ENCODE measurements at places on chromosomes 1 and 21.

DNA sequence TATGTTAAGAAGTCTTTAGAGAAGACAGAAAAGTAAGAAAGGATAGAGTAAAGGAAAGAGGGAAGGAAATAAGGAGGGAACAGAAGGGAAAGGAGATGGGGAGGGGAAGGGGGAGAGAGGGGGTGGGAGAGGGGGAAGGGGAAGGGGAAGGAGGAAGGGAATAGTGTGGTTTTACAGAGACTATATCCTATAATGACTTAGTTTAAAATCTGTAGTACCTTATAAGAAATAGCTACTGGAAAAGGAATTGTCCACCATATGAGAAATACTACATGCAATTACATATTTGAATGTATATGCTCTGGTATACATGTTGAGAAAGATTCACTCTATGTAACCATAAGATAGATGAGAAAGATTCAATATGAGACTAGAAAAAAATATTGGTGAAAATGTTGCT is 1042.3 kb downstream of the BRINP3 start:
- DNase-seq, result no peak

GRCh38 chr1:227166559-227166958 is 151.7 kb downstream of the CDC42BPA start:
- DNase-seq, result no peak

- no peak for DNase-seq
Observed at GRCh38 chr1:40039245-40039756, 1.2 kb upstream of the CAP1 start.

GRCh38 chr1:25073640-25074270 is 143.7 kb upstream of the RUNX3 start:
- DNase-seq, result no peak

DNA sequence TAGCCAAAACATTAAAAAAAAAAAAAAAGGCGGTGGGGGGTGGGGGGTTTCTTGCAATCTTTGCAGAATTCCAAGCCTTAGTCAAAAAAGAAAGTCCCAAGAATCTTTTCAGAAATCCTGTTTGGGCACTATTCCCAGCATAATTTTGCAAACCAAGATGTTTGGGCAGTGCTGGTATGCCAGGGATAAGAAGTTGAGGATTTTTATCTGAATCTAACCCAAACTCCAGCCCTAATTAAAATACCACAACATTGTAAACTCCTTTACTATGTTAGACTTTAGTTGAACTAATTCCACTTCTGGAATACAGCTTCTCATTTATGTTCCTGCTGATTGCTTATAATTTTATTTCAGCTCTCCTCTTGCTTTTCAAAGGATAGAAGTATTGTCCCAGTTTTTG is 504.1 kb upstream of the ADGRL2 start:
- DNase-seq, result no peak

GRCh38 chr1:85656948-85657347 is 51.3 kb downstream of the ZNHIT6 start:
- DNase-seq, result no peak

DNA sequence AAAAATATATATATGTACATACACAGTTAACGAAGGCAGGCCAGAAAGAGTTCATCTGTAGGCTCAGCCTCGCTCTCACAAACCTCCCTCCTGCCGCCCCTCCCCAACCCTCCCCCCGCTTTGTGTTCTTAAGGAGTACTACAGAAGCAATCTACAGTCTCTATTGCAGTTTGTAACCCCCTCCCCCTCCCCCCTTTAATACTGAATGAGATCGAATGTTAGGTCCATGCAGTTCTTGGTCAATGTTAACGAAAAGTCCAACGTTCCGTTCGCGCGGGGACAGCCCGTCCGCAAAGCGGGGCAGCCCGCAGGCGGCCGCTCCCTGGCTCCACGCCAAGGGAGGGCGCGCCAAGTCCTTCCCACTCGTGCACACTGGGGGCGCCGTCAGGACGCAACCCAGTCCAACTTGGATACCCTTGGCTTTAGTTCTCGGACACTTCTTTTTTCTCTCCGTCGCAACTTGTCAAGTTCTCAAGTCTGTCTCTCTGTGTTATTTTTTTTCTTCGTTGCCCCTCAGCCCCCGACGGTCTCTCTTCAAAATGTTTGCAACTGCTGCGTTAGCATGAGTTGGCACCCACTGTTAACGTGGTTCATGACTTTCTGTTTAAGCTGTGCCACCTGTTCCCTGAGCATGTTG is 2.2 kb downstream of the JUN start:
- peak; percentile 53 for DNase-seq

GRCh38 chr1:12441414-12442105 is 176.4 kb downstream of the DHRS3 start:
- no peak for DNase-seq

DNA sequence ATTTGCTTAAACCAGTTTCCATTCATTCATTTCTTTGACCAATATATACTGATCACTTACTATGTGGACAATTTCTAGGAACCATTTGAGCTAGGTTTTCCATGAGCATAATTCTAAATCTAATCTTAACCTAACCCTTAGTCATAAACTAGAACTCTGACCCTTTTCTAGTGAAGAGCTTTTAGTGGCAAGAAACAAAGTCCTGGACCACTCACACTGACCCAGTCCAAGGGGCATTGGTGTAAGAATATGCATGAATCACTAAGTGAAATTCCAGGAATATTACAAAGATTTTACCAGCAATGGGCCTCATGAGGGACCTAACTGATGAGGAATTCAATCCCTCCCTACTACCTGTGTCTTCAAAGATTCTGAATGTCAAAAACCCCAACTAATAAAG is 40.6 kb upstream of the SLC2A1 start:
- no peak for DNase-seq

- DNase-seq, result no peak
Observed at GRCh38 chr1:160375788-160376524, 9.1 kb downstream of the NHLH1 start.

DNA sequence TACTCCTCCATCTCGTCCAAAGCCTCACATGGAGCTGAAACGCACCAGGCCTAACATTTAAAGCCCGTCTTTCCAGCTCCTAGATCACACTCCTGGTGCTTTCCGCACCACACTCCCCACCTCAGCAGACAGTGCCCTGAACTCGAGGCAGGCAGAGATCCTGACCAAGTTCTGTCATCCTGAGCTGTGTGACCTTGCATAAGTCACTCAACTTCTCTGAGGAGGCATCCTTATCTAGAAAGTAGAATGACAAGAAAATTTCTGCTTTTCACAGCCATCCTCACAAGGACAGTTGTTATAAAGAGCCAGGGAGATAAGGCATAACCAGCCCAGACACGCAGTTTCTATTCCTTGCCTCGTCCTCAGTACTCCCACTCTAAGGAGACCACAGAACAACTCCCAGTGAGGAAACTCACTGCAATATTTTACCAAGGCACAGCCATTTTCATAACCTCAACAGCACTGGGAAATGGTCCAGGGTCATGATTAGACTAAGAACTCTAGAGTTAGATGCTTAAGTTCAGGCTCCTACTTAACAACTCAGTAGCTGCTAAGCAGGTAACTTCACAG is 3.1 kb downstream of the LRP8 start:
- no peak for DNase-seq

Data from NCI-H1436 (cell line).